ENCODE measurements at places on chromosomes 2 and 18.

DNA sequence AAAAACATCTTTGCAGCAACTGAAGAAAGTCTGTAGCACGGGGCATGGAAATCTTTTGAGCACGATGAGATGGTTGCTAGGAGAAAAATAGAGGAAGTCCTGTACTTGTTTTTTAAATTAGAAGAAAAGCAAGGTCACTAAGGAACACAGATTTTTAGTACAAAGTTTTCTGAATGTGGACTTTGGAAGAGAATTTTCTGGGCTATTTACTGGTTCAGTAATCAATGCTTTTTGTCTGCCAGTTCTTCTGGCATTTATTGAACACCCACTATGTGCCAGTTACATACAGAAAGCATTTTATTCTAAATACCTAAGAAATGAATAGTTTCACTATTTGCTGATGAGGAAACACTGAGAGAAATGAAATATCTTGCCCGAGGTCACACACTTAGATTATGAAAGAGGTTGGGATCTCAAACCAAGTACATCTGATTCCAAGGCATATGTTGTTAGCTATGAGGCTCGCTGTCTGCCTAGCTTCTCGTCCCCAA is 15.6 kb upstream of the MAP3K20 start:
- no peak for DNase-seq

DNA sequence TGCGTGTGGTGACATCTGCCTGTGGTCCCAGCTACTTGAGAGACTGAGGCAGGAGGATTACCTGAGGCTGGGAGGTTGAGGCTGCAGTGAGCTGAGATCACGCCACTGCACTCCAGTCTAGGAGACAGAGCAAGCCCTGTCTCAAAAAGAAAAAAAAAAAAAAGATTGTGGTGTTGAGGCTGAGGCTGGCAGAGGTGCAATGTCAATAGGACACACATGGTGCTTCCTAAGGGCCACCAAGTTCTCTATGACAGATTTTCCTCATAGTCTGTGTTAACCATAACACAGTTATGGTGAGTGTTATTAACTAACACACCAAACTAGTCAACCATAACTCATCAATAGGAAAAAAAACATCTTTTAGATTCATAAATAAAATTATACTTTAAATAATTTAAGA is 494.4 kb downstream of the TMX3 start:
- DNase-seq, result no peak

GRCh38 chr18:62394006-62394763 is 69.1 kb downstream of the TNFRSF11A start:
- no peak for DNase-seq

DNA sequence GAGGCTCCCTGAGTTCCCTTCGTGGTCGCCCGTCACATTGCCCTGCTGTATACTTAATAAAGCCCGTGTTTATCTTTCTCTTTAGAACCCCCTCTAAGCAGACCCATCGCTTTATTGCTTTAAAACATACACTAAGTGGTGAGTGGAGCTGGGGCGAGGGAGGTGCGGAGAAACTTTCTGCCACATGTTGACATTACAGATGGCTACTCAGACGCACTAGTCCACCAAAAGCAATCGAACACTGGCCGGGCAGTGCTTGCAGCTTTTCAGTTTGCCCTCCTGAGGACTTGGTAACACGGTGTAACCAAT is 859 bp upstream of the COLEC12 start:
- DNase-seq, result no peak

DNA sequence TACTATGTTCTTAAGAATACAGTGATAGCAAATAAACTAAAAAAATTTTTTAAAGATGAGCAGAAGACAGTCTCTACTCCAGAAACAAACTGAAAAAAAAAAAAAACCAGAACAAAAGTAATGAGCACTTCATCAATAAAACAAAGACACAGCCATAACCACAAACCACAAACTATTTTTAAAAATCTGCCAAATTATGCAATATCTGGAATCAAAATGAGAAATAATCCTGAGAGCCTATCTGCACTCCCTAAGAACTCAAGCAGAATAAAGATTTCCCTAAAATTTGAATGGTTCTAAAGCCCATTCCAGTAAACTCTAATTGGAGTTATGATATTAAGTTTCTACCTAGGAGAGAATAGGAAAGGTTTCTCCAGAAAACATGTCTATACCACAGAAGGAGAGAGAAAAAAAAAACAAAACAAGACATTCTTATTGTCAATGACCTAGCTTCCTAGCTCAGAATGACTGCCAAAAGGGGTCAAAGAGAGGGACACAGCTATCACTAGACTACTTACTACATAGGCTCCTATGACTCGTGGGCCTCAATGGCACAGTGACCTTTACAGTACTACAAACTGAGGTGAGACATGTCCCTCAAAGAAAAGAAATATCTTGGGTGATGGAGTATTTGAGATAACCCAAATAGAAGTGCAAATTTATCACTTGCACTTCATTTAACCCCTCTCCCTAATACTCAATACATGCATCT is 262.8 kb downstream of the ZEB2 start:
- no peak for DNase-seq

DNA sequence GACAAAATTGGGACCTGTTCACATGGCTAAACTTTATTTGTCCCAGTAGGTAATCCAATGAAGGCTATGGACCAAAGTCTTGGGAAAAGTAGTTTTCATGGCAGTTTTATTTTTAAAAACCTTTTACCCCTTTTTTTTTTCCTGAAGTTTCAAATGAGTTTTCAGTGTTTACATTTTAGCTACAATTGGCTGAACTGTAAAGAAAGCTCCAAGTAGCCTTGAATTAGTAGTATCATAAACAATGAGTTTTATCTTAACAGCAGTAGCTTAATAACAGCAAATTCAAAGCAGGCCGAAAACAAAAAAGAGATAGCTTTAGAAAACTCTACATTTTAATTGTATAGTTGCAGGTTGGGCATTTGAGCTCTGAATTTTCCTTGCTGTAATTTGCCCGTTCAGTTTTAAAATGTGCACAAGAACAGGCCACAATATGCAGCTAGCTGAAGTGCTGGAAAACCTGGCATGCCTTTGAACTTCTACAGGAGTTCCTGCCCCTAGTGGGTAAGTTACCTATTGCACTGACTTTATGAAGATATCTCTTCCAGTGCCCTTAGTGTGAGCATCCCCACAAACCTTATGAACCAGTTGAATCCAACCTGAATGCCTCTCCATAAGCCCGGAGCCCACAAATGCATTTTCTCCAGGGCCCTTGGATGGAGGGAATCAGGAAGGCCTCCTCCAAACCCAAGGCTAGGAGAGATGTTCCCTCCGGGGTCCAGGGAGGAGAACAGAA is 106.7 kb downstream of the XRCC5 start:
- DNase-seq, result no peak

GRCh38 chr2:241734208-241734466 is 293 bp upstream of the D2HGDH start:
- no peak for DNase-seq

DNA sequence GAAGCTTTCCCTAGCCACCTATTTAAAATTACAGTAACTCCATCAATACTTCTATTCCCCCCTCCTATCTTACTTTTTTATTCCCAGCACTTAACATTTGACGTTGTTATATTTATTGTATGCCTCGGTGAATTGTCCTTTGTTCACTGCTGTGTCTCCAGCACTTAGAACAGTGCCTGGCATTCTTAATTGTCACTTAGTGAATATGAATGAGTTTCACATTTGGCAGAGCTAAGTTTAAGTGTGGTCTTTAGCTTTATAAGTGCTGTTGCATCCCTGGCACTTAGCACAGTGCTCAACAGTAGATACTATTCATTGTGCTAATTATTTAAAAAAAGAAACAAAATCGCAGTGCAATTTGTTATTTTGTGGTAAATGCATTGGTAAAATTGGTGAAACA is 1.7 kb downstream of the RMP24 start:
- DNase-seq, result no peak

GRCh38 chr2:59866436-59866835 is 687.0 kb downstream of the BCL11A start:
- no peak for DNase-seq

- no peak for DNase-seq
Observed at GRCh38 chr18:77095391-77096371, 36.9 kb downstream of the MBP start.

DNA sequence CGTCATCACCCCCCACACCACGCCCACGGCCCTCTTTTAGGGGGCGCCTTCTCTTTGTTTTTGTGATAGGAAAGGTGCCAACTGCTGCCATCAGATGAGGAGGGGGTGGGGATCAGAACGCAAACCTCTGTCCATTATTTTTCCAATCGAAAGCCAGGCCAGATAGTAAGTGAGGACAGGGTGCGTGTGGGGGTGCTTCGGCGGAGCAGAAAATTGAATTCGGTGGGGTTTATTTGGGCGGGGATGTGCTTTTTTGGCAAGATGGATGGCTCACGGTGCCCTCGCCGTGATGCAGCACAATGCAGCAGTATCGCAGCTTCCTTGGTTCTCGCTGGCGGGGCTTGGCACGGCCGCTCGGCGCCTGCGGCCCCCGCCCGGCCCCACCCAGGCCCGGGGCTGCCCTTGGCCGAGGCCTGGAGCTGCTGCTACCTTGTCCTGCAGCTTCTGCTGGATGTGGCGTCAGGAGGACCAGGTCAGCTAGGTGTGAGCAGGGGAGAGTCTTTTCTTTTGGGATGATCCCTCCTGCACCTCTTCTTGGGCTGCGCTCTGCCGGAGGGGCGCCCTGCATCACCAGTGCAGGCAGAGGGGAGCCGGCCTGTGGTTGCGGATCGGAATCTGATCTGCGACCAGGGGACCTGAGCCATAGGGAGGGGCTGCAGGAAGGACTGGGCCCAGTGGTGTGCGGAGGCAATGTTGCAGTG is 1.3 kb downstream of the SPTBN1 start:
- no peak for DNase-seq

GRCh38 chr2:6812857-6813530 is 52.7 kb downstream of the CMPK2 start:
- no peak for DNase-seq

DNA sequence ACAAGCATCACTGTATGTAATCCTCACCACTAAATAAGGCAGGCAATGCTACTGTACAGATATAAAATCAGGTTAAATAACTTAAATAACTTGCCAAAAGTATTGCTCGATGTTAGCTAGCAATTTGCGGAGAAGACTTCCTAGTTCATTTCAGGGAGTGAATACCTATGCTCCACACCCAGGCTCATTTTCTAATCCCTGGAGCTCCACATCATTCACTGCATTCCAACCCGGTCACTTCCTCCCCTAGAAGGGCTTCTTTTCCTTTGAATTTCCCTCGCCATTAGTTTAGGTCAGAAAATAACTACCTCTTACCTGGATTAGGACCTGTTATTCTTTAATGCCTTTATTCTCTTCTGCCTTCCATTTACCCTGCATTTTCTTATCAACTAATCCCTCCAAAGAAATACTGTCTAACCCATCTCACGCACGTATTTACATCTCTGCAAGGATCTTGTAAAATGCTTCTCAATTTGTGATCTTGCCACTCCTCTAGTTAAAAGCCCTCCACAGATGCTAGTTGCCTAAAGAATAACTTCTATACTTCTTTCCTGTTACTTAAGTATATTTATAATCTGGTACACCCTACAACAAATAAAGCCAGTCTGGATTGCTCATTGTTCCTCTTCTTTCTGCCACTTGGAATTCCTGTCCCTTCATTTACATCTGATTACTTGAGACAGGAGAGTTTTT is 599.8 kb downstream of the NRXN1 start:
- DNase-seq, result no peak

DNA sequence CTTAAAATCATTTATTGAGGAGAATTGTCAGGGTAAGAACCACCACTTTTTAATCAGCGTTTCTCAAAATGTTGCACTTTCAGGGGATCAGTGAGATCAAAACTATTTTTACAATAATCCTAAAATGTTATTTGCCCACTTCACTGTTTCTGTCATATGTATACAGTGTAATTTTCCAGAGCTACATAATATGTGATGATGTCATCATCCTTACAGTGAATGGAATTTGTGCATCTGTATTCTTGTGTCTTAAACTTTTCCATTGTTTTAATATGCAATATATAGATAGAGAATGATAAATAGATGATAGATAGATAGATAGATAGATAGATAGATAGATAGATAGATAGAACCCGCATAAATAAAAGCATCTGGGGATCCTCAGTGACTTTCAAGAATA is 518.0 kb downstream of the ADCYAP1 start:
- no peak for DNase-seq

- DNase-seq, result no peak
Observed at GRCh38 chr2:189192766-189193165, 13.2 kb upstream of the COL5A2 start.

GRCh38 chr2:152506843-152507242 is 171.9 kb downstream of the FMNL2 start:
- DNase-seq, result no peak

DNA sequence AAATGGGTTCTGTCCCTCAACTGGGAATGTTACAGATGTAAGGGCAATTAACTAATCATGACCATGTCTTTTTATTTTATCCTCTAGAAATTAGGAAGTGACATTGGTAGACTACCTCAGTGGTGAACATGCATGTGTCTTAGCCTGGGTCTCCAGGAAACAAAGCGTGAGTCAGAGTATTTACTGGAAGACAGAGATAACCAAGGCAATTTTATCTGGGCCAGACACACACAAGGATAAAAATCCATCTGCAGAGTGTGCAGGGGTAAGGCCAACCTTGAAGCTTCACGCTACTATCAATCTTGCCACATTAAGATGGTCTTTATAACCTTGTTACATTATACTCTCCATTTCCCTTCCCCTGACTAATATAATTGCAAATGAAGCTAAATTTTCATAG is 487.5 kb downstream of the SUCLG1 start:
- DNase-seq, result no peak

- DNase-seq, result no peak
Observed at GRCh38 chr2:109427661-109428091, 186.1 kb downstream of the SEPTIN10 start.
